ENCODE measurements at places on chromosomes 3 and 15. TPM values are rescaled to one million over a fixed set of nuclear protein-coding genes. Genes with fewer than 3 reads are reported as not detected.

UBA7 gene
- total RNA-seq, result 1.5 TPM

DUOXA2 gene
- not detected for total RNA-seq

FOXL2NB gene
- total RNA-seq, result 0.11 TPM

PAK6 gene
- 9.7 TPM for total RNA-seq

SLC51A gene
- not detected for total RNA-seq

CPEB1 gene
- total RNA-seq, result 1.9 TPM

FBXW12 gene
- total RNA-seq, result 0.51 TPM

GRIP2 gene
- 0.06 TPM for total RNA-seq

TRAIP gene
- 6.6 TPM for total RNA-seq

LRRC31 gene
- total RNA-seq, result not detected

GRCh38 chr15:100726421-100727190, 124.2 kb downstream of the ASB7 start:
- no peaks in the 10 kb centered on the region for H3K36me3 ChIP-seq
- peak; percentile 63 for DNase-seq
- H3K4me3 ChIP-seq, result no peak overlapping the region
- H3K27ac ChIP-seq, result no peak overlapping the region

DNA sequence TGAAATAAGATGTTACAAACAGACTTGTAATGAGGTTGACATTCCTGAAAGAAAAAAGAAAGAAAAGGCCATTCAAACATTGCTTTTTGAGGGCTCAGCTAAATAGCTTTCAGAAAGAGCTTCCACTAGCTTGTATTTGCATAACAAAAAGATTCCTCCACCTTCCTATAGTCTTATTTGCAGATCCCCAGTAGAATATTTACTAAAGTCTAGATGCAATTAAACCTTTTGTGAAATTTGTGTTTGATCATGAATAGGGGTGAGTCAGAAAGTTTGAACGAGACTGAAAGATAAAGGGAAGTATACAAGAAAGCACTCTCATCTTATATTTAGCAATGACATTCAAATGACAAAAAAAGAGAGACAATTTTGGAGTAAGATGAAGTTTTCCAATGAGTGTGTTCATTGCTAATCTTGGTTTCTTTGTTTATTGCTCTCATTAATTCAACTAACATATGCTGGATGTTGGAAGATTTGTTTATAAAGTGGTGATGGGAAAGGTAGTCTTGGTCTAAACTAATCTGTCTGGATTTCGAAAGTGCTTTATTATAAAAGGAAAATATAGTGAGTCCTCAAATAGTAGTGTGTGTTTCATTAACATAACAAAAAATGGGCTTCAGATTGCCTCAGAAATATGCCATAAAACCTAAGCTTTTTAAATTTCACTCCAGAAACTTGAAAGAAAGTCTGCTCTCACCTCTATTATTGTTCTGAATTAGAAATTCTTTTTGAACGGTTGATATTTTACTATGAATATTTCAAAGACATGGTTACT, 9.1 kb upstream of the CADPS start:
- no peak for DNase-seq
- H3K27me3 ChIP-seq, result no peaks in the 10 kb centered on the region
- H3K27ac ChIP-seq, result no peak overlapping the region

DNA sequence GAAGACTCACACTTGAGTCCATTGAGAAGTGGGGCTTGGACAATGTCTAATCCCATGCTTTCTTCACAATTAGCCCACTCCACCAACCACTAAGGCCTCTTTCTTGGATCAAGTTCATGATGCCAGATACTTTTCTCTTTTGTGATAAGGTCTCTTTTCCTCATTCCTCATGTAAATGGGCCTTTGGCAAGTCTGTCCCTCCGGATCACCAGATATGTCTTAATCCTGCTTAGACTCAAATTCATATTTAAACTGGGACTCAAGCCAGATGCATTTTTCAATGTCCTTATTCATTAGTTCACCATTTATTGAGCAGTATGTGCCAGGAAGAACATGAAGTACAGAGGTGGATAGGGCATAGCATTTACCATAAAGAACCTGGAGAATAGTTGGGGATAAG, 671.1 kb downstream of the TBL1XR1 start:
- H3K4me1 ChIP-seq, result no peaks in the 10 kb centered on the region
- DNase-seq, result peak; percentile 4
- no peak overlapping the region for H3K4me3 ChIP-seq
- H3K36me3 ChIP-seq, result no peaks in the 10 kb centered on the region

DNA sequence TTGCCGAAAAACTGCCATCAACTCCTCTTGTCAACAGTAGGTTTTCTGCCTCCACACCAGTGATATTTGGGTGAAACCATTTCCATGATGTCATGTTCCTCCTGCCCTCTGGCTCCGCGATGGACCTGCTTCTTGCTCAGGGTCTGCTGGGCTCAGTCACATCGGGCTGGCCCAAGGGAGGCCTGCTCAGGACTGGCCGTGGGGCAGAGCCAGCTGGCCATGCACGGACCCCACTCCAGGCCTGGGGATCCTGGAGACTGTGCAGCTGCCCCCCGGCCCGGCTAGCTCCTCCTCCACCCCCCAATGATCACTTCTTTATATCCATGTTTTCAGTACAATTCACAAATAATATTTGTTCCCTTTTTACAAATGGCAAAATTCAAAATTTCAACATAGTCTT, 270.3 kb upstream of the CCDC54 start:
- H3K27me3 ChIP-seq, result no peaks in the 10 kb centered on the region
- H3K36me3 ChIP-seq, result no peaks in the 10 kb centered on the region
- H3K4me3 ChIP-seq, result no peak overlapping the region
- no peak overlapping the region for H3K27ac ChIP-seq
- H3K4me1 ChIP-seq, result peaks cover 8% of the 10 kb centered on the region
- DNase-seq, result no peak

- no peaks in the 10 kb centered on the region for H3K36me3 ChIP-seq
- peak; percentile 2 for DNase-seq
- no peaks in the 10 kb centered on the region for H3K27me3 ChIP-seq
- no peak overlapping the region for H3K27ac ChIP-seq
- H3K4me3 ChIP-seq, result no peak overlapping the region
- no peaks in the 10 kb centered on the region for H3K4me1 ChIP-seq
Observed at GRCh38 chr3:131840156-131840797, 194.5 kb downstream of the CPNE4 start.

- DNase-seq, result no peak
- H3K4me3 ChIP-seq, result no peak overlapping the region
- no peaks in the 10 kb centered on the region for H3K27me3 ChIP-seq
- no peak overlapping the region for H3K27ac ChIP-seq
- H3K36me3 ChIP-seq, result no peaks in the 10 kb centered on the region
Observed at GRCh38 chr15:81880833-81881232, 165.0 kb downstream of the MEX3B start.

DNA sequence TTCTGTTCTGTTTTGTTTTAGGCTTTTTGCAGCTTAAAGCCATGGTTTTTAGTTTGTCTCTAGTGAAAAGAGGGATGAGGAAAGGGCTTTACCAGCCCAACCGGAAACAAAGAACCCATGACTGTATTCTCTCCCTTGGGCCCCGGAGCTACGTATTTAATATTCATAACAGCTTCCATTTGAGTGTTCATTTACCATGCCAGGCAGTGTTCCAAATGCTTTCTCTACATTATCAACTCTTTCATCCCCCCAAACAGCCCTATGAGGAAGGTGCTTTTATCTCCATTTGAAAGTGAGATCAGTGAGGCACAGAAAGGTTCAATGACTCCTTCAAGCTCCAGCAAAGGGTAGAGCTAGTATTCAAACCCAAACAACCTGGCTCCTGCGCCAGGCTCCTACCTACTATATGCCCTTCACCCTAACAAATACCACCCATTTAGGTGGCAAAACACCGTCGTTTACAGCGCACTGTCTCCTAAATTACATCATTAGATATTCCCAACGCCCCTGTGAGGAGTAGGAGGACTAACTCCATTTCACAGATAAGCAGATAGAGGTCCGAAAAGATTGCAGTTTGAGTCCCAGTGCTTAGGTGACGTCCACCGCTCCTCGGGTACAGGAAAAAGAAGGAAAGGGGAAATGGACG, 27.9 kb downstream of the GTPBP8 start:
- peaks cover 13% of the 10 kb centered on the region for H3K36me3 ChIP-seq
- peaks cover 9% of the 10 kb centered on the region for H3K4me1 ChIP-seq
- no peaks in the 10 kb centered on the region for H3K27me3 ChIP-seq

GRCh38 chr3:189389346-189389745, 217.6 kb downstream of the TPRG1 start:
- no peaks in the 10 kb centered on the region for H3K27me3 ChIP-seq
- H3K4me3 ChIP-seq, result no peak overlapping the region
- H3K27ac ChIP-seq, result no peak overlapping the region
- H3K4me1 ChIP-seq, result no peaks in the 10 kb centered on the region
- no peak for DNase-seq

DNA sequence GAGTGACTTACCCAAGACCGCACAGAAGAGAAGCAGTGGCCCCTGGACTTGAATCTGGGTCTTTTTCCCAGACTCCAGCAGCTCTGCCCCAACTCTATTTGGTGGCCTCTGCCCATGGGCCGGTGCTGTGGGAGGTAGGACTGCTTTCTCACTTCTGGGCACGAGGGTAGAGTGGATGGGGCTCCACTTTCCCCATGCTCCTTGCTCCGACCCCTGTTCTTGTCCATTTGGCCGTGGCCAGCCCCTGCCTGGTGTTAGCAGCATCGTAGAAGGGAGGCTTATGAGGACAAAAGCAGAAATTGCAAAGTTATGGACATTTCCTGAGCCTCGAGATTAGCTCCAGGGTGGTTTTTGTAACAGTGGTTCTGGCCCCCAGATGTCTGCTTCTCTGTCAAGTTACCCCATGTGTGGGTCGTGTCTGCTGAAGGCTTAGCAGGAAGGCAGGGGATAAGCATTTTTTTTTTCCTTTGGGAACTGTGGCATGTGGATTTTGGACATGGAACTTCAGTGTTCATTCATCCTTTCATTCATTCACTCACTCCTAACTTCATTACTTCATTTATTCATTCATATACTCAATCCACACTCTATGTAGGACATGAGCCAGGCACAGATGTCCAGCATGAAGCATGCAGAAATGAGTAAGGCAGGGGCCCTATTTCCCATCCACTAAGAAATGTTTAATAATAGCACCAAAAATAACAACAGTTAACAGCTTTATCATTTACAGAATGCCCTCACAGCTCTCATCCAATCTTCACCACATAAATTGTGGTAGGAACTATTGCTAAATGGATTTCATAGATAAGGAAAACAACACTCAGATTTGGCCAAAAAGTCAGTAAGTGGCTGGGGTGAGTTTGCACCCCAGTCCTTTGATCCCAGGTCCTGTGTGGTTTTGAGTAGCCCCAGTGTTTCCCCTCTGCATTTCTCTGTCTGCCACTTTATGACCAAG, 180.5 kb downstream of the OPA1 start:
- H3K4me1 ChIP-seq, result peaks cover 6% of the 10 kb centered on the region
- no peak overlapping the region for H3K27ac ChIP-seq
- H3K4me3 ChIP-seq, result no peak overlapping the region
- H3K27me3 ChIP-seq, result no peaks in the 10 kb centered on the region
- no peaks in the 10 kb centered on the region for H3K36me3 ChIP-seq
- DNase-seq, result peak; percentile 22

GRCh38 chr3:87973906-87974305, 84.9 kb downstream of the CGGBP1 start:
- no peaks in the 10 kb centered on the region for H3K4me1 ChIP-seq
- no peak for DNase-seq
- H3K4me3 ChIP-seq, result no peak overlapping the region
- no peaks in the 10 kb centered on the region for H3K36me3 ChIP-seq
- no peak overlapping the region for H3K27ac ChIP-seq

GRCh38 chr3:189312866-189313265, 141.1 kb downstream of the TPRG1 start:
- DNase-seq, result no peak
- H3K4me1 ChIP-seq, result peaks cover 17% of the 10 kb centered on the region
- H3K27ac ChIP-seq, result no peak overlapping the region
- no peaks in the 10 kb centered on the region for H3K36me3 ChIP-seq
- H3K4me3 ChIP-seq, result no peak overlapping the region

DNA sequence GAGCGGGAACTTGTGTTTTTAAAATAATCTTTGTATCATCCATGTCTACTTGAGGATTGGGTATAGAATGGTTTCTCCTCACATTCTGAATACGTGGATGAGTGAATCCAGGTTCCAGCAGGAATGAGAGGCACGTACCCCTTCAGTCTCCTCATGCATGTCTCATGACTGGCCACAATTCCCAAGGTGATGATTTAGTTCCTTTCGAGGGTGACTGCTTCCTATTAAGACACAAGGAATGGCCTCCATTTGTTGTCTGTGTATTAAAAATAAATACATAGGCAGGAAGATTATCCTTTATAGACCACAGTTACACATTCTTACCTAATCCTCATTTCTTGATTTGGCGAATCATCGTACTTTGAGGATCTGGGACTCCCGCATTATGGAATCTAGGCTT, 217.0 kb upstream of the LRIG1 start:
- H3K4me1 ChIP-seq, result peaks cover 7% of the 10 kb centered on the region
- H3K4me3 ChIP-seq, result no peak overlapping the region
- H3K36me3 ChIP-seq, result no peaks in the 10 kb centered on the region
- no peak for DNase-seq
- no peaks in the 10 kb centered on the region for H3K27me3 ChIP-seq

- H3K27me3 ChIP-seq, result no peaks in the 10 kb centered on the region
- no peak overlapping the region for H3K4me3 ChIP-seq
- no peak for DNase-seq
- no peak overlapping the region for H3K27ac ChIP-seq
- no peaks in the 10 kb centered on the region for H3K36me3 ChIP-seq
- H3K4me1 ChIP-seq, result no peaks in the 10 kb centered on the region
Observed at GRCh38 chr15:54836052-54836795, 360.5 kb downstream of the RSL24D1 start.
